Stimulated activated CD4-positive, alpha-beta T cell treated with anti-CD3 and anti-CD28 coated beads, Interleukin-1b, Interleukin-23, amount 100 ng/mL, for 4 hours (primary cell): ENCODE measurements at places on chromosomes 3 and 15.

- DNase-seq = no peak
Observed at GRCh38 chr15:41492597-41493204, 973 bp upstream of the ITPKA start.

GRCh38 chr3:149831321-149831720 is 18.3 kb downstream of the RNF13 start:
- no peak for DNase-seq

DNA sequence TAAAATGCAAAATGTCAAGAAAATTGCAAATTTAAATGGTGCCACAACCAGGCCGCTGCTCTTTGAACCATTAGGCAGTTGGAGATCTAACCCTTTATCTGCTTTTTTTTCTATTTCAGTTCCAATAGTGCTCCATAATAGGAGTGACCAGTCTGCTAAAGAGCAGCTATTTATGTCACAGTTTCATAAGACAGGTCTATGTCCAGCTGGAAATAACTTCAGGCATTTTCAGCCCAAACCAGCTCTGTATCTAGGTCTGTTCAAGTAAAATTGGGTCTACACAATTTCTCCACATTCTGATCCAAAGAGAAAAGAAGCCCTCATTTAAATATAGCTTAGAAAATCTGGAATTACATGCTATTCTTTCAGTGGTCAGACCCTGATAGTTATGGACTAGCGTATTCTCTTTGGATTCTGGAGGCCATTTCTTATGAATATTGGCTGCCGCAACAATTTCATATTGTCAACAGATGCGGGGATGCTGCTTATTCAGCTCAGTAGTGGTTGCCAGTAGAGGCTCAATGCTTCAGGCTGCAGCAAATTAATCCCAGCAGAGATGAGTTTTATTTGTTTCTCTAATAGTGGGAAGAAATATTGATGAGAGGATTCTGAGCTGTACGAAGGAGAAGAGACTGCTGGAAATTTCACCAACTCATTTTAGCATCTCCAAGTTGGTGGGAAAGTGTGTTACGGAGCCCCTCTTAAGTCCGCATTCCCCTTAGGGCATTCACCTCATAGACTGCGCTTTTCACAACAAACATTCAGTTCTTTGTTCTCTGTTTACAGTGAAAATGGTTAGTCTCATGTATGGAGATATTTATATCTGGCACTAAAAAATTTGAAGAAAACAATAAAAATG is 887.0 kb downstream of the ROBO1 start:
- DNase-seq = no peak

DNA sequence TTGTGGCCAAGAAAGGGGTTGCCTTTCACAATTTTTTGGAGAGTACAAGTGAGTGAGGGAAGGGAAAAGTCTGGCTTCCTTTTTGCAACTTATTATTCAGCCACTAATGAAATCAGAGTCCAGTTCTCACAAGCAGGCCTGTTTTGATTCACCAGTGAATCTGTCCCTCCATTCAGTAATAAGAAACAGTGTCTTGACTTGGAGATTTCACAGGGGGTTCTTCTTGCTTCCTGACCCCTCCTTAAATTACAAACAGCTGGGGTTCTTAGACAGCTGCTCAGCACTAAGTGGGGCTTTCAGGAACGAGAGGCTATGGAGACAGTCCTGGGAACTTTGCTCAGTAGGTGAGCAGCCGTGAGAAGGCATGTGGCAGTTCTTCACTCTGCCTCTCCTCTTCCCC is 24.5 kb downstream of the SEMA3G start:
- DNase-seq = no peak

- no peak for DNase-seq
Observed at GRCh38 chr3:52132930-52133329, 21.3 kb downstream of the POC1A start.

GRCh38 chr3:64242435-64242834 is 17.2 kb upstream of the PRICKLE2 start:
- no peak for DNase-seq

GRCh38 chr3:160001850-160002623 is 13.4 kb downstream of the IL12A start:
- DNase-seq = no peak

DNA sequence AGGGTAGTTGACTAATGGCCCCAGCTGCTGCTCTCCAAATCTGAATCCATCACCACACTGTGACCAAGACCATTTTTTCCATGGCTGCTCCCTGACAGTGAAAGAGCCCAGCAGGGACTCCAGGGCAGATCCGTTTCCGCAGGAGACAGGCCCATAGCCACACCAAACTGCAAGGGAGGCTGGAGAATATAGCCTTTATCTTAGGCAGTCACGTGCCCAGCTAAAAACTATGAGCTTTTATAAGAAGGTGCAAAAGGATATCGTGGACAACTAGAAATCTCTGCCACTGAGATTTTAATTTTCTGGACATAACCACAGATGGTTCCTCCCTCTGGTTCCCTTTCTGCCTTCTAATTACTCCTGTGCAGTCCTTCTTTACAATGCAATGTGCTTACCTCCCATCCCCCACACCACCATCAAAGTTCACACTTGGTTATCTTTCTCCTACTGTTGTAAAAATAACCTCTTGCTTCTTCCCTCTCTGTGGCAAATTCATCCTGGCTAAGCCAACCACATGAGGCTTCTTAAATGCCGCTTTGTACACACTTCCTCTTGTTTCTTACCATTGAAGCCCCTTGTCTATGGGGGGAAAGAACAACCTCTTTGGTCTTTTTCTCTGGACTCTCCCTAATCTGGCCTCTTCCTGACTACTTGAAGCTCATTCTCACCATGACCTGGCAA is 233.7 kb downstream of the SHQ1 start:
- DNase-seq = no peak

GRCh38 chr3:48196611-48197010 is 8.4 kb upstream of the CDC25A start:
- no peak for DNase-seq

GRCh38 chr15:60339236-60339635 is 58.5 kb downstream of the ANXA2 start:
- no peak for DNase-seq

DNA sequence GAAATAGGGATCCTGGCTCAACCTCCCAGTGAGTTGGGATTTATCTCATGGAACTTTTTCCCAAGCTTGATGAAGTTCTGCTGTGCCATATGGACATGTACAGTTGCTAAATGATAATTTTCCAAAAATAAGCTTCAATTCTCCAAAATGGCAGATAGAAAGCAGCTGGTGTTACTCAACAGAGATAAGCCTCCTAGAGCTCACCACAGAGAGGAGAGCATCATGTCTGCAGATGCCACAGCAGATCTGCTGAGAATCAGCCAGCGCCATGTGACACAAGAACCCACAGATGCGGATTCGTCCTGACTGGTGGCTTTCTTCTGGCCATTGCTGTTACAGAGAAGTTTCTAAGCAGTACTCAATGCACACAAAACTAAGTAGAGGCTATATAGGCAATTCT is 50.6 kb downstream of the AGTR1 start:
- no peak for DNase-seq

- DNase-seq = no peak
Observed at GRCh38 chr3:99199021-99199420, 297.5 kb upstream of the DCBLD2 start.

DNA sequence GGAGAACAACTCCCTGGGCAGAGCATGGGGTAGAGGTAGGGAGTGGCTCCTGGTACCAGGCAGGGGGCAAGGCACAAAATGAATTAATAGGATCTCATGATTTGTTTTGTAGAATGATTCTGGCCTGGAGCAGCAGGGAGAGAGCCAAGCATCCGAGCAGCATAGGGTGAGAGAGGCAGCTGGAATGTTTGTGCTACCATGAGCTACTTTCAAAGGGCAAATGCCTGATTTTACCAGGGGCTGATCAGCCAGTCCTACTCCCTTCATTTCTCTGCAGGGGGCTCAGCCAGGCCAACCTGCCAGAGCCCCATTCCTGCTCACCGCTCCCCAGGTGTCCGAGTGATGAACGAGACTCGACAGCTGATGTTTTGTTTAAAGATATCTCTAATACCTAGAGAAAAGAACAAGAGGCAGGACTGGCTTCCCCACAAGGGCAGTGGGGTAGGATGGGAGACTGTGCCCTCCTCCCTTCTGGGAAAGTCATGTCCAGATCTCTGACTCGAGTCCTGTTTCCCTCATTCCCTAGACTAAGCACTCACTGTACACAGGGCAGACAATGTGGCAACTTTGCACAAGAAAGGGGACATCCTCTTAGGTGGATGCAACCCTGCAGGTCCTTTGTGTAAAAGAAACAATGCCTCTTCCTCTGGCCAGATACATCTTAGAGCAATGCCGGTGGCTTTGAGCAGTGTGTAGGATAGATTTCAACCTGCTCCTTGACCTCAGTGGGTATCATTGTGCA is 12.9 kb downstream of the DUOX2 start:
- DNase-seq = no peak

DNA sequence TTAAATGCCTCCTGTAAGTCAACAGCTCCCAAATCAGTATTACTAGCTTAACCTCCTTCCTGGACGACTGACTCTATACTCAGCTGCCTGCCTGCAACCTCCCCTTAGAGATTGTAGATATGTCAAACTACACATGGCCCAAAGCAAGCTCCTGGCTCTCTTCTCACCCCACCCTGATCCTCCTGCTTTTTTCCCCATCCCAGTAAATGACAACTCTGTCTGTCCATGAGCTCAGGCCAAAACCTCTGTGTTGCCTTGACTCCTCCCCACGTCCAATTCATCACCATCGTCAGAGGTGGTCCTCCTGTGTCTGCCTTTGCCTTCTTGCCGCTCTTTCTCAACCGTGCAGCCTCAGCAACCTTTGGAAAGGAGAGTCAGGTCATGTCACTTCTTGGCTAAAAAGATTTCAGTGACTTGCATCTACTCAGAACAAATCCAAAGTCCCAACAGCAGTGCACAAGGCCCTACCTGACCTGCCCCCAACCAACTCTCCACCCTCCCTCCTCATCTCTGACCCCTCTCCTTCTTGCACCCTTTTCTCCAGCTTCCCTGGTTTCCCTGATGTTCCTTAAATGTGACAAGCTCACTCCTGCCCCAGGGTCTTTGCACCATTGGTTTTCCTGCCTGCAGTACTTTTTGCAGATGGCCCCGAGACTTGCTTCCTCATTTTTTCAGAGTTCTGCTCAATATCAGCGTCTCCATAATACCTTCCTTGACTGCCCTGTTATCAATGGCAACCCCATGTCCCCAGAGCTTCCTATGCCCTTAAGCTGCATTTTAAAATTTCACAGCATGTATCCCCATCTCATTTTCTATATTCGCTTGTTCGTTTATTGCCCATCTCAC is 52.8 kb downstream of the LSM3 start:
- DNase-seq = no peak

DNA sequence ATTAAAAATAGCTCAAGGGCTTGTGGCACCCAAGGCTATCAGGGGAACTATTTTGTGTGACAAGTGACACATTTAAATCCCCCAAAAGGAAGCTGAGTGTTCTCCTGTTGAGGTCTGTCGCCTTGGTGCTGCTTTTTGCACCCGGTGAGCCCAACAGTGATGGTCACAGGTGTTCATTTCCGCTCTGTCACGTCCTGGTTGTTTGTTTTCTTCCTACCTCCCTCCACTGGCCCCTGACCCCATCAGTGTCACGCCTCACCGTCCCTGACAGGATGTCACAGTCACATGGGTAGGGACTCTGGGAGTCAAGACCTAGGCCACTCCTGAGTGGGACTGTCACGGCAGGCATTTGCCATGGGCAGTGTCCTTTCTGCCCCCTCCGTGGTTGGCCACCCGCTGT is 11.2 kb downstream of the SLCO3A1 start:
- no peak for DNase-seq

DNA sequence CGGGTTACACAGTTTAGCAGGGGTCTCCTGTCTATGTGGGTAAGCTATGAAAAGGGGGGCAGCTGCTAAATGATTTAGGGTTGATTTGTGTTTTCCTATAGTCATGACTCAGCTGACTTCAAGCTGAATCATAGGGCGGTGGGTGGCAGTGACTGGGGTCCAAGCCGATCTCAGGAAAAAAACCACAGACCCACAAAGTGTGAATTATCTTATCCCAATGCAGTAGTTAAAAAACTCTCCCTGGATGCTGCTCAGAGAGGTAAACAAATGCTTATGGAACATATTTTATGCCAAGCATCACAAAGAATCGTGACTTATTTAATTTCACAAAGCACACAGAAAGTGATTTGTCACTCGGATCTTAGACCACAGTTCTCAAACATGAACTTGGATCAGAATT is 18.4 kb upstream of the TOPAZ1 start:
- no peak for DNase-seq

DNA sequence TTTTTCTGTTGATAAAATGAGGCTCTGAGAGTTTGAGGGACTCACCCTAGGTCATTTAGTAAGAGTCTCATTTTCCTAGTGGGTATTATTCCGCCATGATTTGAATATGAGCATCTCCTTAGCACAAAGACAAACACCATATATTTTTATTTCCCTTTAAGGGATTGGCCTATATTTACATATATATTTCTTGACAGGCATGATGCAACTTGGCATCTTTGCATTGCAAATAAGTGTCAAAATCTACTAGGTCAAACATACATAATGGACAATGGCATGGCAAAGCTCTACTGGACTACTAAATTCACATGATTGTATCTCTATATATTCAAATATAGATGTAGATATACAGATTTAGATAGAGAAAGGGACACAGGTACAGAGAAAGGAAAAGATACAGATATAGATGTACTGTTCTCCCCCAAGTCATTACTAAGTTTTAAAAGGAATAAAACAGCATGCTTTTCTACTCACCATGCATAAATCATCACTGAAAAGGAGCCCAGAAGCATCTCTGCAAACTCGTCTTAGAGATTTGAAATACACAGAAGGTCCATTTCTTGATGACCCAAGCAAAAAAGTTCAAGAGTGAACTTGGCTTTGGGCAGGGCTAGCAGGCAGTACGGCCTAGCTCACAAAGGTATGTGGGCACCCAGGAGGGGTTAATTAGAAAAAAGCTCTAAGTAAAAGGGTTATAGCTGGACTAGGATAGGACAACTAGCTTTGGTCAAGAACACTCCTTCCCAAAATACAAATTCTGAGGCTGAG is 495.8 kb downstream of the NTRK3 start:
- no peak for DNase-seq

DNA sequence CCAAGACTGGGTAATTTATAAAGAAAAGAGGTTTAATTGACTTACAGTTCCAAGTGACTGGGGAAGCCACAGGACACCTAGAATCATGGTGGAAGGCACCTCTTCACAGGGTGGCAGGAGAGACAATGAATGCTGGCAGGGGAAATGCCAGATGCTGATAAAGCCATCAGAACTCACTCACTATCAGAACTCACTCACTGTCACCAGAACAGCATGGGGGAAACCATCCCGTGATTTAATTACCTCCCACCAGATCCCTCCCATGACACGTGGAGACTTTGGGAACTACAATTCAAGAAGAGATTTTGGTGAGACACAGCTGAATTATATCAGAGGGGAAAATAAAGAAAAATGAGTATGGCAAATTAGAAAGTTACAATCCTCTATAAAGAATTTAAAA is 310.9 kb downstream of the BCHE start:
- DNase-seq = no peak

DNA sequence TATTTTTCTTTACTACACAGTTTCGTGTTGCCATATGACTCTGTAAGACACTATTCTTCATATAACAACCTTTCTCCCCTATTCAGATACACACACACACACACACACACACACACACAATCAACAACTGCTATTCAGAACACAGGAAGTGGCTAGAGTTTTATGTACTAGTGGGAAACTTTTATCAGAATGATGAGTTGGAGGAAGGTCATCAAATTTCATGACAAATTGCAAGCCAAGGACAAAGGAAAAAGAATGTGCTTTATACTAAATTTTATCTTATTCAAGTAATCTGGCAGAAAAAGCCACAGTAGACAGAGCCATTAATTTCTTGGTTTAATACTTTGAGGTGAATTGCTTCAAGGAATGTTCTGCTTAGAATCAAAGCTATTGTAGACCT is 899.8 kb downstream of the ROBO2 start:
- DNase-seq = no peak
